ENCODE measurements at places on chromosomes 11 and 22.

DNA sequence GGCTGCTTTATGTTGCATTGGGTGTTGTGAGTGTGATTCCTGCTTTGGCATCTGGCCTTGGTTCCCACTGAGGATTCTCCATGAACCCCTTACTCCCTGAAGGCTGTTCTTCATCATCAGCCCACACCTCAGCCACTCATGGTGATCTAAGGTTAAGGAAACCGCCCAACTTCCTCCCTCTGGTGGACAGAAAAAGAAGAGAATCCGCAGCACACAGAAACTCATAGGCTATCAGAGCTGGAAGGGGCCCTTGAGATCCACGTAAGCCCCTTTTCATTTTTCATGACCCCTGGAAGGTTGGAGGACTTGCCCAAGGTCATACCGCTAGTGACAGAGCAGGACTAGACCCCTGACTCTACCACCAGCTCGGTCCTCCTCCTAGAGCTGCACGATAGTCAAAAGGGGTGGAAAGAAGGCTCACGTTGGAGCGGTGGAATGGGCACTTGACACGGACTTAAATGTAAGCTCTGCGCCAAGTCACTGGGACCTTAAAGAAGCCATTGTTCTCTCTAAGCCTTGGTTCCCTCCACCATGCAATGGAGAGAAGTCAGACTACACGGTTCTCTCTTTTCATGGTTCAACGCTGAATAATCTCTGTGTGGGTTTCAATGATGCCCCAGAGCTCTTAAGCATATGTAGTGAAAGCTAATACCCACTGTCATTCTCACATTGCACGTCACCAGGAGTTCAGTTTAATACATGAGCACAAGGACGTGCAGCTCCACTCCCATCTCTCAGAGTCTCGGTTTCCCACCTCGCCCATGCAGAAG, 83.6 kb upstream of the CRTAM start:
- no peak for ATAC-seq

- ATAC-seq: no peak
Measured at GRCh38 chr22:45599836-45600577, 71.6 kb upstream of the ATXN10 start.

DNA sequence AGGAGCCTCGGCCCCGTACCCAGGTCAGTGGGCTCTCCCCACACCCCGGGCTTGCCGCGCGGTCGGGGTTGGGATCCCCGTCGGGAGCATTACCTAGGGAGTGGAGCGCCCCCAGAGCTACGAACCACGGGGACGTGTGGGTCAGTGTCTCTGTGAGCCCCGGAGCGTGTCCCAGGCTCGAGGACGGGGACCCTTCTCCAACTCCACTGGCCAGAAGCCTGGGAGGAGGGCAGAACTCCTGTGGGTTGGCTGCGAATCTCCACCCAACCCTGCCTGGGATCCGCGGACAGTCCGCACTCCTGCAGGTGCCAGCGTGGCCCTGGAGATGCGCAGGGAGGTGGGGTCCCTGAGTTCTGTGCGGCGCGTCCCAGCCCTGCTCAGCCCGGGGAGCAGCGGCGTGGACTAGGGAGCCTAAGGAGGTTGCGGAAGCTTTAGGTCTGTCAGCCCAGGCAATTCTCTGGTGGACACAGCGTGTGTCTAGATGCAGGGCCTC, 346 bp downstream of the PPFIBP2 start:
- peak; percentile 22 for ATAC-seq

DNA sequence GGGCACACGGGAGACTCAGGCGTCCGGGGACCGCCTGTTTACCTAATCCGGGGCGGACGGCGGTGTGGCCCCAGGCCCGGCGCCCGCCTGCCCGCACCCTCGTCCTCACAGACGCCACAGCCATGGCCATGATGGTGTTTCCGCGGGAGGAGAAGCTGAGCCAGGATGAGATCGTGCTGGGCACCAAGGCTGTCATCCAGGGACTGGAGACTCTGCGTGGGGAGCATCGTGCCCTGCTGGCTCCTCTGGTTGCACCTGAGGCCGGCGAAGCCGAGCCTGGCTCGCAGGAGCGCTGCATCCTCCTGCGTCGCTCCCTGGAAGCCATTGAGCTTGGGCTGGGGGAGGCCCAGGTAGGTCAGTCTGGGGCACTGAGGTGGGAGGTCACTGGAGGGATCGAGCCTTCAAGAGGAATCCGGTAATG, 10.0 kb upstream of the RAB1B start:
- peak; percentile 8 for ATAC-seq

DNA sequence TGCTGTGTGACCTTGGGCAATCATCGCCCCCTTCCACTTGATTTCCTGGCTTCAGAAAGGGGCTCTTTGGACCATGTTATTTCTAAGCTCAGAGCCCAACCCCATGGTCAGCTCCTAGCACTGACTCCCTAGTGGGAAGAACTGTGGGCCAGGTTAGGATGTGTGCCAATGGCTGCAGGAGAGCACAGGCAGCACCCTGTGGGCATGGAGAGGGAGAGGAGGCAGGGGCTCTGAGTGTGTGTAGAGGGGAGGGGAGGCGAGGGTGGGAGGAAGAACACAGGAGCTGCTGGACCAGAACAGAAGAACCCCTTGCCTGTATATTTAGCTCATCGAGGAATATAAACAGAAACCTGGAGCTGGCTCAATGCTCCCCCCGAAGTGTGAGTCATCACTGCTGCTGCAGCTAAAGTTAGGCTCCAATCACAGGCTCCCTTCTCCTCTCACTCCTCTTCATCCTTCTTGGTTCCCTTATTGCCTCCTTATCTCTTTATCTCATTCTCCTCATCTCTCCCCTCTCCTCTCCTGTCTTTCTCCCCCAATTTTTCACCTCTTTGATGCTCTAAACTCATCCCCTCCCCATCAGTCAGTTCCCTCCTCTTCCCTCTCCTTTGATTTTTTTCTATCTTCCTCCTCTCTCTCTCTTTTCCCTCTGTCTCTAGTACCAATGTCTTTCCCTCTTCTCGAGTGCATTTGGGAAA, 14.5 kb upstream of the RPS19BP1 start:
- peak; percentile 59 for ATAC-seq

GRCh38 chr11:17790453-17790852, 55.9 kb downstream of the KCNC1 start:
- ATAC-seq: no peak

- no peak for ATAC-seq
Measured at GRCh38 chr11:8015753-8016239, 28.7 kb downstream of the EIF3F start.

DNA sequence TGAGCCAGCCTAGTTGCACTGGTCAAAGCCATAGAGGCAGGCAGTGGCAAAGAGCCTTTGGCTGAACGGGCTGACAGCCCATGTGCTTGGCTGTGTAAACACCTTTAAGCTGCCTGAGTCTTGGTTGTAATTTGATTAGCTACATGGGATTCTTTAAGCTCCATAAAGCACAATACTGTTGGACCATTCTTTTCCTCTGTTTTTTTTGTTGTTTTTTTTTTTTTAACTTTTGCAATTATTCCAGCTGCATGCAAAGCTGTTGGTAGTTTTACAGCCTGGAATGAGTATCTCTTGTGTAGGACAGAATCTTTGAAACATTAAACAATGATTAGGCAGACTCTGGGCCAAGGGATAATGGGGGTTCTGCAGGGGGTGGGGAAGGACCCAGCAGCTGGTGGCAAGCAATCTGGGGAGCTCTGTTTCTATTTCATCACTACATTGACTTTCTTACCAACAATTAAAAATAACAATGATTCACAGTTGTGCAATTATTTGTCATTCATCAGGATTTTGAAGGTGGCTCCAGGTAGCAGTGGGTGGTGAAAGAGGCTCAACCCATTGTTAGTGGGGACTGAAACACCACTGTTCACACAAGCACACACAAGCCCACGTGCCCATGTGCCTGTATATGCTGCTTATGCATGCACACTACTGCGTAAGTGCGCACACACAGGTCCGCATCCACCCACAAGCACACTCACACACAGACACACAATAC, 69.5 kb upstream of the CSNK2A3 start:
- ATAC-seq: no peak

Data from motor neuron (in vitro differentiated cells).